Fibroblast of skin of left biceps (primary cell): ENCODE measurements at places on chromosomes 11 and 22.

DNA sequence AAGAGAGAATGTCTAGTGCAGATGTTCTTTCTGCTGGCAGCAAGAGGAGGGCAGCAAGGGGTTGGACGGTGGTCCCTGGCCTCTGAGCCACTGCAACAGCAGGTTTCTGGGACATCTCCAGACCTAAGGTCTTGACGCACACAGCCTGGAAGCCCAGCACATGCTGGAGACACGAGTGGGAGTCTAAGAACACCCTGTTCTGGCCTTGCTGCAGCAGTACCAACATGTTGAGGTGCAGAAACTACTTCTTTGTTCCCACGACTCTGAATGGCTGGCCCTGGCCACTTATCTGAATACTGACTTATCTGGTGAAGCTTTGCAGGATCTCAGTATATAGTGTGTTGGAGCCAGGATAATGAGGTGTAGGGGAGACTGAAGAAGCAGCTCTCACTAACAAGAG, 6.8 kb downstream of the MICAL2 start:
- no peak for DNase-seq

GRCh38 chr11:6404342-6405051, 14.2 kb downstream of the SMPD1 start:
- no peak for DNase-seq

DNA sequence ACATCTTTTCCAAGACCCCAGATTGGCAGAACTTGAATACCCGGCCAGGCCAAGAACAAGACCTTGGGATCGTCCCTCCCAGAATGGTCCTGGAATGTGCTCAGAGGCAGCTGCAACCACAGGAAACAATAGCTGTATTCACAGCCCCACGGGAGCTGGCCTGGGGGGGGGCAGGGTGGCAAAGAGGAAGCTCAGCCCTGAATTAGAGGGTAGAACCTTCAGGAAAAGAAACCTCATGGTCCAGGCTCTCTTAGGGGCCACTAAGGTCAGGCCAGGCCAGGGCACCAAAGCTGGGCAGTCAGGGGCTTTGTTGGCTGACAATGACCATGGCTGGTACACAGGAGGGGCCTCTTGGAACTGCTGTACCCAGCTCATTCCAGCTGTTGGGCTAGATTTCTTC, 17.3 kb downstream of the RPL27A start:
- no peak for DNase-seq

- DNase-seq, result no peak
Observed at GRCh38 chr11:72642043-72642883, 32.0 kb downstream of the PDE2A start.

DNA sequence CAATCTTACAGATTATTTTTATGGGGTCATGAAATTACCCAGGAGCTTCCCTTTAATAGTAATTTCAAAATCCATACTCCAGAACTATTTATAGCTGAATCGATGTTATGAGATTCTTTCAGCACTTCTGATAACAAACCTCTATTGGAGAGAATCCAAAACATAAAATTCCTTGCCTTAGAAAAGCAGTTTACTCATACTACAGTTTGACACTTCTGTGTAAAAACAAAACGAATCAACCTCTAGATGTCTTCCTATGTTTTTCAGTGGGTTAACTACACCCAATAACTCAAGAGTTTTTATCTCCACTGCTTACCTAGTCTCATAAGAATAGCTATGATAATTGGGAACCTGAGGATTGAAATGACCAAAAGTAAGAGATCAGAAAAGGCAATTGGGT, 35.6 kb downstream of the KIF18A start:
- DNase-seq, result peak; percentile 63

GRCh38 chr11:32154275-32154674, 63.4 kb downstream of the RCN1 start:
- DNase-seq, result no peak

- DNase-seq, result no peak
Observed at GRCh38 chr22:39661842-39662685, 91.5 kb downstream of the CACNA1I start.

DNA sequence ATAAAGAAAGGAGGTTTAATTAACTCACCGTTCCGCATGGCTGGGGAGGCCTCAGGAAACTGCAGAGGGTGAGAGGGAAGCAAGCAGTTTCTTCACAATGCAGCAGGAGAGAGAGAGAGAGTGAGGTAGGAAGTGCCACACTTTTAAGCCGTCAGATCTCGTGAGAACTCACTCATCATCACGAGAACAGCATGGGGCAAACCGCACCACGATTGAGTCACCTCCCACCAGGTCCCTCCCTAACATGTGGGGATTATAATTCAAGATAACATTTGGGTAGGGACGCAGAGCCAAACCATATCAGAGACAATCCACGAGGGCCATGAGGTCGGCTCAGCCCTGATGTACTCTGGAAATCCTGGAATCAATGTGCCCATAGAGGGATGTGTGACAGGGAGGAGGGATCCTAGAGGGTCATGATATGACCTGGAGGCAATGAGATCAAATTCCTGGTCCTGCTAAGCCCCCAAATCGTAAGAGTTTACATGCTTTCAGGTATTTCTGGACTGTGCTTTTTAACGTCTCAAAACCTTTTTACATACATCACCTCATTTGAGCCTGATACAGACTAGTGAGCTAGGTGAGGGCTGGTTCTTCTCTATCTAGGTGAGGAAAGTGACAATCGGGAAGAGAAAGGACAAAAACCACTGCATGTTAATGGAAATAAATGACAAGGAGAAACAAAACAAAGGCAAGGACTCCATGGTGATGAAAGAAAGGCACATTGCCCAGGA, 19.5 kb upstream of the RASSF10 start:
- DNase-seq, result no peak

GRCh38 chr22:17777005-17777716, 2.9 kb upstream of the BID start:
- DNase-seq, result no peak

DNA sequence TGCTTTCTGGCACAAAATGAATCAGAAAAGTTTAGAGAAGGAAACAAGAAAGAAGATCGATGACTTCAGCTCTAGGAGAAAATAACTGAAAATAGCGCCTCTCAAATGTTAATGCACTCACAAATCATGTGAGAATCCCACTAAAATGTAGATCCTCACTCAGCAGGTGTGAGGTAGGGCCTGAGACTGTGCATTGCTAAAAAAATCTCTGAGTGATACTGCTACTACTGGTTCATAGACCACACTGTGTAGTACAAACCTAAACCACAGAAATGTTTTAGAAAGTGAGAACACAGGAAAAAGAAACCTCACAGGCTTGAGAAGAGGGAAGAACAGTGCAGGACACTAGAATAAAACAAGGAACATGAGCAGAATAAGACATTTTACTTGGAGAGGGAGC, 2.0 kb downstream of the OR8D4 start:
- DNase-seq, result no peak

DNA sequence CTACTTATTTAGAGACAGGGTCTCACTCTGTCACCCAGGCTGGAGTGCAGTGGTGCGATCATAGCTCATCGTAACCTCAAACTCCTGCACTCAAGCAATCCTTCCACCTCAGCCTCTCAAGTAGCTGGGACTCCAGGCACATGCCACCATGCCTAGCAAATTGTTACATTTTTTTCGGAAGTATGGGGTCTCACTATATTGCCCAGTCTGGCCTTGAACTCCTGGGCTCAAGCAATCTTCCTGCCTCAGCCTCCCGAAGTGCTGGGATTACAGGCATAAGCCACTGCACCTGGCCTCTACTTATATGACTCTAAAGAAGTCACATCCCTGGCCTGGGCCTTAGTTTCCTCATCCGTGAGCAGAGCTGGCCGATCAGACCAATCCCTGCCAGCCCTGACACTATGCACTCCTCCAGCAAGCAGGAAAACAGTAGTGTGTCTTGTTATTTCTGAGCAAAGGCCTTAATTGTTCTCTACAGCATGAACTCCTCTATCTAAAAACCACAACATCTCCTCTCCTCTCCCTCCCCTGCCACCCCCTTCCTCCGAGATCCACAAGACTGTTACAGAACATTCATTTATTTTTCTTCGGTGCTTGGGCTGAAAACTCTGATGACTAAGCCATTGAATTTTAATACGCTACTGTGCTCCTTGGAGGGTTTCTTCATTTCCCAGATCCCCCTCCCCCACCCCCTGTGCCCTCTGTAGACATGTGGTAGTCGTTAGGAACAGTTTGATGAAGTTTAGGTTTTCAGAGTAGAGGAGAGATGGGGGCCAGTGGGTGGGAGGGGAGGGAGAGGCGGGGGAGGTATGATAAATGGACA, 91.5 kb downstream of the ABTB2 start:
- peak; percentile 95 for DNase-seq

- no peak for DNase-seq
Observed at GRCh38 chr11:100151944-100152343, 535.1 kb upstream of the ARHGAP42 start.

DNA sequence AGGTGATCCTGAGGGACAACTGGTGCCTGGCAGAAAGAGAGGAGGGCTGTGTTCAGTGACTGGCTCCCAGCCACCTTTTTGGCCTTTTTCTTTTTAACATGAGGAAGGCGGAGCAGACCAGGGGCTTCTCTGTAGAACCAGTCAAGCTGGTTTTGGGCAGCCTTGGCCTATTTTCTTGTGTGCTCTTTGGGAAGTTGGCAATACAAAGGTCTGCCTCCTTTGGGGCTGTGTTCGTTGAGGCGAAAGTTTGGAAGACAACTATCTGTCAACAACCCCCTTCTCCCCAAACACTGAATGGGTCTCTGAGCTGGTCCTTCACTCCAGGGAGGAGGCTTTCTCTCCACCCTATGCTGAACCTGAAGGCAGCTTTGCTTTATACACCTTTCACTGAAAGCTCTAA, 8.5 kb downstream of the MARK2 start:
- DNase-seq, result no peak

GRCh38 chr11:132310390-132311375, 940.3 kb downstream of the NTM start:
- no peak for DNase-seq

DNA sequence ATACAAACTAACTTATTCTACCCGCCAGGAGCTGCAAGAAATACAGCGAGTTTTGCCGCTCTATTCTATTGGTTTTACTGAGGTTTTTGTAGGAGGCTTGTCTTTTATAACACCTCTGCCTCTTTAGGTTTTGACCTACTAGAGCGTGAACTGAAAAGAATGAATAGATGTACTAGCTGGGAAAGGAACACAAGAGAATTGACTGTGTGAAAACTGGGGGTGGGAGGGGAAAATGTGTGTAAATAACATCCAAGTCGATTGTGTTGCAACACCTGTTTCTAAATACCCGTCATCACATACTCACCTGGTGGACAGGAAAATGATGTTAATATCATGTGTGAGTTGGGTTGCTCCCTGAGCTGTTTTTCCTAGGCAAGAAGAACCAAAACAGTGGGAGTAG, 12.9 kb upstream of the JHY start:
- no peak for DNase-seq

- DNase-seq, result no peak
Observed at GRCh38 chr11:33935461-33936456, 43.9 kb upstream of the LMO2 start.

GRCh38 chr11:95892892-95893570, 30.9 kb downstream of the MTMR2 start:
- DNase-seq, result no peak

DNA sequence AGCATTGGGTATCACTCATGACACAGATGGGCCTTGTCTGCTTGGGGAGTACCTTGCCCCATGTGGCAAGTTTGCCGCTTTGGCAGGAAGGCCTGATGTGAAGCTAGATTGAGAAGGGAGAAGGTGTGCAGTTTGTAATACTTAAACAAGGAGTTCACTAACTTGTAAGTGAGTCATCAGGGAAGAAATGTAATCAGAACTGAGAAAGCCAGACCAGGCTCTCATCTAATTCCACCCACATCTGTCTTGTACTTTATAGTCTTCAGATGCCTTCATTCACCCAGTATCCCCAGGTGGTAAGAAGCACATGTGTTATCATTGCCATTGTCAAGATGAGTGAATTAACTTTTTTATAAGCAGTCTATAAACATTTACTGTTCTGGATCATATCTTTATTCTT, 116.0 kb upstream of the DDI1 start:
- DNase-seq, result no peak

- no peak for DNase-seq
Observed at GRCh38 chr11:120375076-120375475, 38.9 kb downstream of the ARHGEF12 start.

DNA sequence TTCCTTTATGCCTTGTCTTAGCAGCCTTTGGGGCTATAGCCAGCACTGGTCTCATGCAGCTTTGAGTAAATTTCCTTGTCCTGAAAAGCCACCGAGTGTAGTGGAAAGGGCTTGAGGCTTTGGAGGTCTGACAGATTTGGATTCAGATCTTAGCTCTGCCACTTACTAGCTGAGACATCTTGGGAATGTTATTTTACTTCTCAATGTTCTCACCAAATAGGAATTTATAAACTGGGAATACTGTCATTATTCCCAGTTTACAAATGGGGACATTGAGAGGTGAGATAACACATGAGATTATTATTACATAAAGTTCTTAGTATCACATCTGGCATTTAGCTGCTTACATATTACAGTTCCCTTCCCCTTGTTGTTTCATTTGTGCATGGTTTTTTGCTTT, 95.5 kb downstream of the COMMD9 start:
- DNase-seq, result no peak

- DNase-seq, result no peak
Observed at GRCh38 chr11:129286813-129287212, 88.8 kb upstream of the BARX2 start.

- DNase-seq, result no peak
Observed at GRCh38 chr11:70127653-70128434, 49.7 kb downstream of the ANO1 start.

GRCh38 chr11:28674433-28675103, 566.4 kb downstream of the METTL15 start:
- peak; percentile 92 for DNase-seq

GRCh38 chr22:28142361-28142961, 223.4 kb upstream of the PITPNB start:
- DNase-seq, result peak; percentile 95

DNA sequence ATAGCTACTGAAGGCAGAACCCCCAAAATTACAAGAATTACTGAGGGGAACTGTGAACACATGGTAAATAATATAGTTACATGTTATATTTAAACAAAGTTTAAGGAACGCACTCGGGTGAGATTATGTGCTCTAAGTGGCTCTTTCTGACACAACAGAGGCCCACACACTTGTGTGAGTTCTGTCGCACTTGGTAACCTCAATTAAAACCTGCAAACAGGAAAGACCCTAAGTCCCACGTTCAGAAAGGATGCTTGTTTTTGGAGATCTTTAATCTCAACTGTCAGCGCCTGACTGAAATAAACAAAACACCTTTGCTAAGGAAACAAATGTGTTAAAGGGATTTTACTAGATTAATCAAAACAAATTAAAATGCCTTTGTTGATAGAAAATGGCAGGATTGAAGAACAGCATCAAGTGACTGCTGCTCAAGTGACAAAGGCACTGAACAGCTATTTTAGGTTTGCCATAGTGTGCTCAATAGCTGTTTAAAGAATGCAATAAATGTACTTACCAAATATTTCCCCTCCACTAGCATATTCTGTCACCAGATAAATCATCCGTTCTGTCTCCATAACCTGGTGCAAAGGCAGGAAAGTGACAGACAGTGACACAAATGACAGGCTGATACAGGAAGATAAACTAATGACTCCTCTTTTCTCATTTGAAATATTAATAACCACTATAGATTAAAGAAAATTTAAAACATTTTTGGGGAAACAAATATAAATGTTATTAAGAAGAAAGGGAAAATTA, 116.3 kb upstream of the APOA1 start:
- DNase-seq, result no peak

- DNase-seq, result no peak
Observed at GRCh38 chr11:86623041-86623621, 49.3 kb downstream of the ME3 start.

- DNase-seq, result no peak
Observed at GRCh38 chr22:36335621-36336020, 52.1 kb downstream of the MYH9 start.
